Astrocyte of the spinal cord (primary cell): ENCODE measurements at places on chromosomes 2 and 18.

GRCh38 chr2:41954304-41955291 lies 93.2 kb upstream of the PKDCC start:
- no peak for DNase-seq

GRCh38 chr2:200814276-200814815 lies 2.6 kb downstream of the BZW1 start:
- DNase-seq = no peak

GRCh38 chr18:53261241-53261640 lies 921.2 kb downstream of the DCC start:
- no peak for DNase-seq

- DNase-seq = peak; percentile 74
These were observed 169.9 kb upstream of the SLC39A10 start for GRCh38 chr2:195486987-195487644.

- no peak for DNase-seq
These were observed 22.8 kb downstream of the ATP8B1 start for GRCh38 chr18:57780318-57780705.

DNA sequence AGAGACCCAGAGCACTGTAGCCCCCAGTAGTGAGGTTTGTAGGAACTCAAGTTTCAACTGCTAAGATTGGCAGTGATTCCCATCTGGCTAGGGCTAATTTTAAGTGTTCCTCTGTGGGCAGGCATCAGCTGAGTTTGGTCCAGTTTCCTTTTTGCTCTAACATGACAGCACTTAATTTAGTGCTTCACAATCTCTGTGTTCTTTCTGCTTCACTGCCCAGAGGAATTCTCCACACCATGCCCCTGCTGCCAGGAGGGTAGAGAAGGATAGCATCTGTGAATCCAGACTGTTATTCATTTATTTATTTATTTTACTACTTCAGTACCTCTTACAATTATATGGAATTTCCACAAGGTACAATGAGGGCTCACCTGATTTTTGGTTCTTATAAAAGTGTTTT lies 549.9 kb upstream of the FSIP2 start:
- DNase-seq = no peak

DNA sequence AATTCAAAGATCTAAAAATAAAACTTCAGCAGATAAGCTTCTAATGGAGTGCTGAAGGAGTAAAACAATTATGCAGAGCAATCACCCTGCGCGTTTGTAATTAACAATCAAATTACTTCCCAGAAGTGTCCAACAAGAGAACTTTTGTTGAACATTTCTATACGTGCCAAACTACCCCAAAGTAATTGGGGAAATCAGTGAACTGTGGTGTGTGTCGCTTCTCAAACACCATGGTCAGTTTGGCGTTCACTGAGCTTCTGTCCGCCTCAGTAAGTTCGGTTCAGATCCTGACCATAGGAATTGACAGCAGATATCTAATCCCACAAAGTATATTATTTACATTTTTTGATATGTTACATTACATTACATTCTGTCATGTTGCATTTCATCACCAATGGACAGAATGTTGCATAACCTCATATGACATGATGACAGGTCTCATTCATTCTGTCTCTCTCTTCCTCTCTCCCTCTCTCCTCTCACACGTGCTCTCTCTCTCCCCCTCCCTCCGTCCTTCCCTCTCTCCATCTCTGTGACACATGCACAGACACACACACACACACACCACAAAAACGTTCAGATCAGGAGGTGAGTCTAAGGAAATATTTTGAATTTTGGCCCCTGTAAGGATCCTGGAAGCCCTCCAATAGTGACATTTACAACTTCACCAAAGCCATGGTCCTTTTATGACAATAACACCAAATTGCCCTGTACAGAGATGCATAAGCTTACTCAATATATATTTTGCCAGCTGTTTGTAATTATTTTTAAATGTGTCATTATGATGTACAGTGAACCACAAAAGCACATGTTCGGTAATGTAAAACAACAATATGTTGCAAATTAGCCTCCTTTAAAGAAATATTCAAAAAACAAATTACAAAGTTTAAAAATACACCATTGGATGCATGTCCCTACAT lies 269.2 kb downstream of the FIGN start:
- DNase-seq = no peak

DNA sequence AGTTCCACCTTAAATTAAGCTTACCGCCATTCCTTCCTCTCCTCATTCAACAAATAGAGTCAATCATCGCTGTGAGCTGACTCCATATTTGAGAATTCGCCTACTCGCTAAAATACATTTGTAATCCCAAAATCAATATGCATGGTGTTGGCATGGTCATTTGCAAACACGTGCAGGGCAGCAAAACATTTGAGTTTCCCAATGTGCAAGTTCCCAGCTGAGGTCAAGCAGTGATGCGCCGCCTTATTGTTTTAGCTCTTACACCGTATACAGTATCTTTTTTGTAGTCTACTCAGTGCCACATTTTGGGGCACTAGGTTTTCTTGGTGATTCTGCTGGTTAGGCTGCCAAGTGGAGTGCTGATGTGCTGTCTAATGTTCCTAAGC lies 73.3 kb upstream of the MGAT4A start:
- no peak for DNase-seq

- DNase-seq = no peak
These were observed 409.2 kb upstream of the TCF4 start for GRCh38 chr18:55997151-55997561.

DNA sequence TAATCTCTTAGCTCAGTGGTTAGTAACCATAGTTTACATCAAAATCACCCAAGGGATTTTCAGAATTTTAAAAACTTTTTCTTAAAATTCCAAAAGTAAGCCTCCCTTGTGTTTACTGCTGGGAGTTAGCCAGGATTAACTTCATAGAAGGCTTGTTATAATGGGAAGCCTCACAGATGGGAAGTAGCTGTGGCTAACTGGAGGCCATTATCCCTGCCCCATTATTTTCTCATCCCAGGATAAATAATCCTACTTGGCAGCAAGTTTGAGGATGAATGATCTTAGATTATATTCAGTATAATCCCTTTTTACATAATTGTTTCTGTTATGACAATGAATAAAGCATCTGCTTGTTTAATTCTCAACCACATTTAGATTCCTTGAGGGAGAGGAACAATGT lies 25.5 kb downstream of the PLEK start:
- DNase-seq = no peak

- no peak for DNase-seq
These were observed 23.8 kb upstream of the SLC35G4 start for GRCh38 chr18:11585596-11585995.

- DNase-seq = peak; percentile 79
These were observed 24.4 kb upstream of the RAB31 start for GRCh38 chr18:9683418-9684396.

GRCh38 chr18:64982414-64983055 lies 768.3 kb upstream of the CDH7 start:
- no peak for DNase-seq

GRCh38 chr18:70233974-70234373 lies 28.5 kb upstream of the RTTN start:
- DNase-seq = no peak

DNA sequence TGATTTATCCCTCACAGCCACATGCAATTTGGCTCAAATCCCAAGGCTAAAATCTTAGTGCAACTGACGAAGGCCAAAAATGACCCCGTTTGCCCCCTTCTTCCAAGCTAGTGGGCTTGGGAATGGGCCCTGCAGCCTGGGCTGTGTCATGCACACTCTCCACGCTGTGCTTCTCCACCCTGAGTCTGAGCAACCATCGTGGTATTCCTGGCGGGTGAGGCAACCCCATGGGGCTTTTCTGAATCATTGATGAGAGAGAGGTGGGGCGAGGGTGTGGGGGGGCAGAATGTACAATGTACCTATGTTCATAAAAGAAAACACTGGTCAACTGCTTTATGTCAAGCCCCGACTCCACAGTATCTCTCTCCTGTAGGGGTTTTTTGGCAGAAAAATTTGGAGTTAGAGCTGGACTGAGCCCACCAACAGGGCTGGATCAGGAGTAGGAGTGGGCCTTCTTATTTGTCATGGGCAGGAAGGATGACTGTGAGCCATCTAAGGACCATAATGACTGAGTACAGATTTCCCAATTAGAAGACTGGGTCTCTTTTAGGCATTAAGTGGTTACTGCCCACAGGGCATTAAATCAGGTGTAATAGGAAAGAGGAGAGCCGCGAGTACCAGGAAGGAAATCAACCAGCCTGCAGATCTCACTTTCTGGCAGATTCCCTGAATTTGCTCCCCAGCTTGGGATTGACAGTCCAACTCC lies 8.9 kb downstream of the SULT1C2 start:
- peak; percentile 88 for DNase-seq

DNA sequence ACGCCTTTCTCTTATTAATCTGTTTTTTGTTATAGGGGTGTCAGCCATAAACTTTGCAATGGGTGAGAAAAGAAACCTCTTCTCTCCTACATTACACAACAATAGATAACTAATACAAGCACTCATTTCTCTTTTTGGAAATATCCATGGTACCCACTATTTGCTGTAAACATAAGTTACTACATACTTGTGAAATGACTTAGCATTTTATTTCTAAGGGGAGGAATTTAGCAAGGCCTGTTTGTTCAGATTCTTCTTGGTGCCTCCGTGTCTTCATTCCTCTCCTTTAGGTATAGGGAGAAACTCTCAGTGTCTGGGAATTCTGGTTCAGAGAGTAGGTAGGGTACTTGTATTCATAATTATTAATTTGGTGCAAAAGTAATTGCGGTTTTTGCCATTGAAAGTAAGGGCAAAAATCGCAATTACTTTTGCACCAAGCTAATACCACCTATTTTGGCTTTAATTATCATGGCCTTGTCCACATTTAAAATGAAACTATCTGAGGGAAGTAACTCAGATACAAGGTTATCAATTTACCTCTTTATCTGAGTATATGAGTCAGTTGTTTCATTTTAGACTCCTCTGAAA lies 134.8 kb downstream of the MREG start:
- DNase-seq = no peak

DNA sequence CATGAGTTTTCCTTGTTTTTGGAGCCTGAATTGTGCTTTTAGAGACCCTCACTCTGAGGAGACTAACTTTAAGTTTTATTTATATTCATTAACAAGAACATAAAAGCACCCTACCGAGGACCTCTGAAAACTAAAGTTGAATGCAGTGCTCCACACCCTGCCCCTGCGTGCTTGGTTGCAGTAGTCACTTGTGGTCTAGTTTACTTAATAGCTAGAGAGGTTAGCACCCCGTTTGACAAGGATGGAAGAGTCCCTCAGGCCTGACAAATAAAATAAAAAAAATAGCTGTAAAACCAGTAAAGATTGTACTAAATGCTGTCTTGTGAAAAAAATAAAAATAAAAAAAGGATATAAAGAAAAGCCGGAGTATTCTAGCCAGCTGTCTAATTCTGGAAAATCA lies 395.2 kb downstream of the MTX2 start:
- no peak for DNase-seq

- no peak for DNase-seq
These were observed 153.3 kb upstream of the RBMS1 start for GRCh38 chr2:160646684-160647444.

DNA sequence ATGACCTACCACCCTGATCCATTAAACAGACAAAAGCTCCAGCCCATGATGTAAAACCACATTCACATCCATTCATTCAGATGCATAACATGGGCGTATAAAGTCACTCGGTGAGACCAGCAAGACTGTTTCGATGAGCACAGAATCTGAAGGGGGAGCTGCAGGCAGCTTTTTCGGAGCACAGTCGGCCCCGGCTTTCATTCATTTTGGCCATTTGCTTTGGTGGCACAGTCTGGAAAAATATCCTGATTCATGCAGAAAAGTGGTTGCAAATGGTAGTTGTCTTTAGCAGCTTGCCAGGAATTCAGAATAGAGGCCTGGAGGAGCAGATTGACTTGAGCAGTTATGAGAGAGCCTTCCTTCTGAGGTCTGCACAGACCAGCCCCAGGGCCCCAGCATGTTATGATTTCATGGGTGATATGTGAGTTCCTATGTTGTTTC lies 11.2 kb downstream of the ARID5A start:
- DNase-seq = peak; percentile 76

DNA sequence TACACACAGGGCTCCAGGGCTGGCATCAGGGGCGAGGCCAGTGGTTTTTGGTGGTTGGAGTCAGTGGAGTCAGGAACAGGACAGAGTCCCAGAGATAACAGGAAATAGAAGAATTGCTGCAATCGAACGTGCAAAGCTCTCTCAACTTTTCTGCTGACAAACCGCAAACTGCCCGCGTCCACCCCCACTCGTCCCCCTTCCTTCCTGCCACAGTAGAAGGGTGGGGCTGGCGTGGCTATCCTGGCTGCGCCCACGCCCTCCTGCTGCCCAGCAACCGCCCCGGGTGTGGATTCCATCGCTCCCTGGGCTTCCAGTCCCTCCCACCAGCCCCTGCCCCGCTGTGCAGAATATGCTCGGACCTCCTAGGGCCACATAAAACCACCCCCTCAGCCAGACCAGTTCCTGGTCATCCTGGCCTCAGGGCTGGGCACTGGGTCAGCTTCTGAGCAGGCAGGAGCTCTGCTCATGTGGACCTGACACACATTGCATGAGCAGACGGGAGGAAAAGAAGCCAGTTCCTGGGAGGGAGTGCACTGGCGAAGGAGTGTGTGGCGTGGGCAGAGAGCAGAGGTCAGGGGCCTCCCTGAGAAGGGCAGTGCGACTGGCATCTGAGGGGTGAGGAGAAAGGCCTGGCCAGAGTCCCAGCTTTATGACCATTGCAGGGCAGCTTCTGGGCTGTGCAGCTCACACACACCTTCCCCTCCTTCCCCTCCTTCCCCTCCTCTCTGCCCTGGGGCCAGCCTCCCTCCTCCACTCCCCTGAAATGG lies 85.4 kb upstream of the ATG16L1 start:
- DNase-seq = peak; percentile 36

DNA sequence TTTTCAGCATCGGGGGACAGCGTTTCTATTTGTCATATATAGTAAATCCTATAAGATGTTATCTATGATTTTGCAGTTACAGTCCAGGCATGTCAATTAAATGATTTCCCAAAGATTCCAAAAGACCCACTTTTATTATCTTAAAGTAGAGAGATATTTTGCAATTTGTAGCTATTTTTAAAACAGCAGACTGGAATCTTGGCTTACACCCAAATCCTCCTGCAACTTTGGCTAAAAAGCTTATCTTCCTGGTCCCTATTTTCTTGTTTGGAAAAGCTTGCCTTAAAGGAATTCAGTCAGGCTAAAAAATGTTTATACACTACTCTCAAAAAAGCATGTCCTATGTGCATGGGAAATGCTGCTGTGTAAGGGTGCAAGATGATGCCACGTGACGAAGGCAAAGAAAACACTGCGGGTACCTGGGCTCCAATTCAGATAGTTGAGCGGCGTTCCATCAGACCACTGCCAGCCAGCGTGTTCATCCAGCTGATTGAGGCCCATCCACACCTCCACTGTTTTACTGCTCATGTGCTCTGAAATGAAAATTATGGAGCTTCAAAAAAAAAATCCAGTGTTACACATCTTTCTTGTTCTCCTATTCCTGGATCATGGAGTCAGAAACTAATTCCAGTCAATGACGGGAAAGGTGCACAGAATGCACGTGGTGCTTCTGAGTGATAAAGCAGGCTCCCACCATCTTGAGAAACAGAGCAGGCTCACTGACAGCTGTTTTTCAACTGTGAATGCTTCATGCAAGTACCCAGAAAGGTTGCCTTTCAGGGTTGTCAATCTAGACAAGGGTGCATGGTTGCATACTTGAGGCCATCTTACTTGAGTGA lies 33.8 kb downstream of the PLA2R1 start:
- DNase-seq = peak; percentile 14
